ENCODE measurements at places on chromosomes 4 and X.
A peak's percentile ranks its signal among the peaks of the same experiment; 100 is the strongest.

- no peak for DNase-seq
Measured at GRCh38 chr4:130233377-130234047, 1137.6 kb downstream of the C4orf33 start.

DNA sequence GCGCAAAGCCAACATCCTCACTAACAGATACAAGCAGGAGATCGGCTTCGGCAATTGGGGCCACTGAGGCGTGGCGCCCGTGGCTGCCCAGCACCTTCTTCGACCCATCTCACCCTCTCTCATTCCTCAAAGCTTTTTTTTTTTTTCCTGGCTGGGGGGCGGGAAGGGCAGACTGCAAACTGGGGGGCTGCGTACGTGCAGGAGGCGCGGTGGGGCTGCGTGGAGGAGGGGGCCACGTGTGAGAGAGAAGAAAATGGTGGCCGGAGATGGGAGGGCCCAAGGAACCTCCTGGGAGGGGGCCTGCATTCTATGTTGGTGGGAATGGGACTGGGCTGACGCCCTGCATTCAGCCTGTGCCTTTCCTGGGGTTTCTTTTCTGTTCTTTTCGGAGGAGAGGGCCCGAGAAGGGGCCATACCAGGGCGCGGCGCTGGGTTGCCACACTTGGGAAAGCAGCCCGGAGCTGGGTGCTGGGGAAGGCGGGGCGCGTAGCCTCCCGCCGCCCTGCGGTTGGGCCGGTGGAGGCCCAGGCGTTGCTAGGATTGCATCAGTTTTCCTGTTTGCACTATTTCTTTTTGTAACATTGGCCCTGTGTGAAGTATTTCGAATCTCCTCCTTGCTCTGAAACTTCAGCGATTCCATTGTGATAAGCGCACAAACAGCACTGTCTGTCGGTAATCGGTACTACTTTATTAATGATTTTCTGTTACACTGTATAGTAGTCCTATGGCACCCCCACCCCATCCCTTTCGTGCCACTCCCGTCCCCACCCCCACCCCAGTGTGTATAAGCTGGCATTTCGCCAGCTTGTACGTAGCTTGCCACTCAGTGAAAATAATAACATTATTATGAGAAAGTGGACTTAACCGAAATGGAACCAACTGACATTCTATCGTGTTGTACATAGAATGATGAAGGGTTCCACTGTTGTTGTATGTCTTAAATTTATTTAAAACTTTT, 4.5 kb downstream of the MID1IP1 start:
- DNase-seq: peak; percentile 40

DNA sequence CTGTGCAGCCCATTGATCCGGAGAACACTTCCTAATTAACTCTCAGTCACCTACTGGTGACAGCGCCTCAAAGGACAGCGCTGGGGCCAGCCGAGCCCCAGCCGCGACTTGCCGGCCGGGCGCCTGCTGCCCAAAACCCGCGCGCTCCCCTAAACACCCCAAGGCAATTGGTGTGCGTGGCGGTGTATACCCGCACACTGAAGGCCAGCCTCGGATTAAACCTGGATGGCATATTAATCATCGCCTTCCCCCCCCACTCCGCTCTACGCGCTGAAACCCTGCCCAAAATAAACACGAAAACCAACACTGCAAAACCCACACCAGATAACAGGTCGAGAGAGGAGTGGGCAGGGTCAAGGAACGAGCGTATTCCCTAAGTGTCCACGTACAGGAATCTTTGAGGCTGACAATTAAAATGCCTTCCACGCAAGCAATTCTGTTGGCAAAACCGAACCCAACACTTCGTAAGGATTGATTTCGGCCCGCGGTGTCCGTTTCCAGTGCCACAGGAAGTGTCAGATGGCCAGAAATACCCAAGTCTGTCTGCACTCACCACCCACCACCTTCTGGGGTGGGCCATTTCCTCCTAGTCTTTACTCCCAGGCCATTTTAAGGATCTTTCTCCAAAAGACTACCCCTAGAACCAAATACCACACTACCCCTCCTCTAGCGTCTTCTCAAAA, 2.7 kb downstream of the BCOR start:
- DNase-seq: no peak

GRCh38 chr4:43133566-43133965, 241.1 kb downstream of the GRXCR1 start:
- no peak for DNase-seq

DNA sequence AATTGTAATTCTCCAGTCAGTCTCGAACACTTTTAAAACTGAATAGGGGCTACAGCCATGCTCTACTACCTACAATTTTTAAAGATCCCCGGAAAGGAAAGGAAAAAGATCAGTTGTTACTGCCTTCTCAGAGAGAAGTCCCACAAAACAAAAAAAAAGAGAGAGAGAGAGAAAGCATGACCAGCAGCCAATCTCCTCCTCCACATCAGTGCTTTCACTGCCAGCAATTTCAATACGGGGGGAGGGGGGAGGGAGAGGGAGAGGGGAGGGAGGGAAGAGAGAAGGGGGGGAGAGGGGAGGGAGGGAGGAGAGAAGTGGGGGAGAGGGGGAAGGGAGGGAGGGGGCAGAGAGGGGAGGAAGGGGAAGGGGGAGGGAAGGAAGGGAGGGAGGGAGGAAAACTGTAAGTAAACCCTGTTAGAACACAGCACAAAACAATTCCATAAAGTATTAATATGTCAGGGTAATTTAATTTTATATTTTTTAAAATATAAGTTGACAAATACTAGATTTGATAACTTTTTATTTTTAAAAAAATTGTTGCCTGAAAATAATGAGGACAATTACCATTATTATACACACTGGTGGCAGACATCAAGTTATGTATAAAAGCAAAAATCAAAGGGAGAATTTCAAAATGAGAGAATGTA, 108.0 kb downstream of the LRBA start:
- DNase-seq: no peak

GRCh38 chrX:81615979-81616378, 414.1 kb downstream of the SH3BGRL start:
- no peak for DNase-seq

DNA sequence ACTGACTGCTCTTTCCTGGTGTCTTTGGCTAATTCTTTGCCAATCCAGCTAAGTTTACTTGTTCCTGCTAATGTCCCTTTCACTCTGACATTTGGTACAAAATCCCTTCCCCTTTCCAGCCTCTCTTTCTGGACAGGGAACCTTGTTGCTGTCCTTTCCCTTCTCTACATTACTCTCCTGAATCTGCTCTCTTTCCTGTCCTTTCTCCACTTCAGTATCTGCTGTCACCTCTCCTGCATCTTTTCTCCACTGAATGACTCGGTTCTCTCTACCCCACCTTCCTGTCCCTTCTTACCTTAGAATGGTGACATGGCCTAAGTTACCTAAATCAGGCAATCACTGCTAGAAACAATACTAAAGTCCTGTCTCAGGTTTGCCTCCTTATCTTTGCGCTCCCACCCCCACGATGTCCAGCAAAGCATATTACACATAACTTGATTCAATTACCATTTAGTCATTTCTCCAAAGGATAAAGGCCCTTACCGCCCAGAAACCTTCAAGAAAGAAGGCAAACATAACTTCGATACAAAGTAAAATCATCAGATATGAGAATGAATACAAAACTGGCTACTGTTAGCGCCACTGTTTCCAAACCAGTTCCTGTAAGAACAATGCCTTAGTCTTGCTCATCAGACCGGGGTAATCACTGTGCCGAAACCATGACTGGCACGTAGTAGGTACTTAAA, 890 bp downstream of the BOD1L1 start:
- DNase-seq: no peak

DNA sequence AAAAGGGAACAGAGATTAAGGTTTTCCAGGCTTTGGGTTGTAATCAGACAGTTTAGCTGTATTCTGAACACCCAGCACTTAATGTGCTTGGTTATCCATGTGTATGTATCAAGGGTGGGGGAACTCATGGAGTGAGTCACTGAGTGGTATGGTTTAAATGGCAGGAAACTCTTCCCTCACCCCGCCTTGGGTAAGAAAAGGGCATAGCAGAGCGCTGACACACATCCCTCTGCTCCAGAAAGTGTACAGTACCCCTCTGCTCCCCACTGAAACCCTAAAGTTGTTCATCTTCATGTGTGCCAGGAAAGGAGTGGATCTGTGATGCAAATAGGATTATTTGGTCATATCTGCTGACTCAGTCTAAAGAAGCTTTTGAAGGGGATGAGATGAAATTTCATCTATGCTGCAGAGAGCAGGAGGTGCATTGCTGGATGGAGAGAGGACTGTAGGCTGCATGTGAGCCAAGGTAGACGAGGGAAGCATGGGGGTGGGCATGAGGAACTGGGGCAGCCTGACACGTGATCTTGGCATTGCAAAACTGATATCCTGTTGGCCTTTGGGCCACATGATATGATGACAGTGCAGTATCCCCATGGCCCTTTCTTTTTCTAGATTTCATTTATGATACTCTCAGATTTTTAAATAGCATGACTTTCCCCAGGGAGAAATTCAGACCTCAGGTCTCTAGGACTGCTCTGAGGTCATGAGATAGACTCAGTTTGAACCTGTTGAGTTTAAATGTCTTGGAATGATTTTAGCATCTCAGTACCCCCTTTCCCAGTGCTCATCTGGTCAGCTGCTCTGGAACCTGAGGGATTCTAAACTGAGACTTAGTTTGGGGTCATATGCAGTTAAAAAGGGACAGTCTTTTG, 84.8 kb downstream of the TMEM164 start:
- no peak for DNase-seq

Measured in T-helper 17 cell (primary cell).